ENCODE measurements at places on chromosomes 4 and X.

DNA sequence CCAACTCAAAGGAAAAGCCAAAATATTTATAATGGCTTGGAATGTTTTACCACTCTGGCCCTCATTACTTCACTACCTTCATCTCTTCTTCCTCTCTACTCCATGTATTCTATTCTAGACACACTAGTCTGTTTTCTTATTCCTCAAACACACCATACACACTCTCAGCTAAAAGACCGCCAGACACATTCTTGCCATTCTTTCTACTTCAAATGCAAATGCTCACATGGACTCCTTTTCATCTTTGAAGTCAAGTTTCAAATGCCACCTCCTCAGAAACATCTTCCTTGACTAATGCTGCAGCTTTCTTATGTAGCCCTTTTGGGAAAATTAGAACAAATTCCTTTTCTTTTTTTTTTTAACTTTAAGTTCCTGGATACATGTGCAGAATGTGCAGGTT is 412.9 kb upstream of the FMR1 start:
- DNase-seq: no peak

- no peak for DNase-seq
These were observed 95.7 kb downstream of the SH2D1A start for GRCh38 chrX:124441971-124442590.

DNA sequence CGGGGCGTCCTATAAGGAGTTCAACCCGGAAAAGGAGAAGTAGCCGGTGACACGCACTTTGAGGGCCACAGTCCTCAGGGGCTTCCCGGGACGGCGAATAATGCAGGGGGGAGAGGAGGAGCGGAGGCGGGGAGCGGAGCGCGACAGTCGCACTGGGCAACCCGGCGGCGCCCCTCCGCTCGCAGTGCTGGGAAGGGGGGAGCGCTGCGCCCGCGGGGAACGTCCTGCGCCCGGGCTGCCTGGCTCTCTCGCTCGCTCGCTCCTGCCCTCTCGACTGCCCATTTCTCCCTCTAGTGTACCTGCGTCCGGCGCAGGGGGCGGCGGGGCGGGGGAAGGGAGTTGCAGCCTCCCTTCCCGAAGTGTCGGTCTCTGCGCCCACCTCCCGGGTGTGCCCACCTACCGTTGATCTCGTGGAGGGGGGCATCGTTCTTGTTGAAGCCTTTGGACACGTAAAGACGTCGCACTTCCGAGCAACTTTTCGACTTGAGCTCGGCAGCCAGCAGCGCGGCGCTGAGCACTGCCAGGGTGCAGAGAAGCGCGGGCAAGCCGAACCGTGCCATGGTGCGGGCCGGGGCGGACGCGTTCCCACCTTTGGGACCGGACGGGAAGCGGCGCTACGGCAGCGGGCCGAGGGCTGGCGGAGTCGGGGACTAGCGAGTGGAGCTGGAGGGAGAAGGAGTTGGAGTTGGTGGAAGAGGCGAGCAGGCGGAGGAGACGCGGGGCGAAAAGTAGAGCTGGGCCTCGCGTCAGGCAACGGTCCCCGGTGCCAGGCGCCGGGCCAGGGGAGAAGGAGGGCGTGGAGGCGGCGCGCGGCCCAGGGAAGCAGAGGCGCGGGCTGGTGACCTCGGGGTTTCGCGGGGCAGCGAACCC is 648 bp downstream of the GPC4 start:
- no peak for DNase-seq

GRCh38 chr4:89681219-89681618 is 155.7 kb downstream of the SNCA start:
- DNase-seq: no peak

- no peak for DNase-seq
These were observed 29.4 kb downstream of the SASH3 start for GRCh38 chrX:129808829-129809796.

GRCh38 chr4:76823495-76823894 is 74.4 kb downstream of the SOWAHB start:
- no peak for DNase-seq

DNA sequence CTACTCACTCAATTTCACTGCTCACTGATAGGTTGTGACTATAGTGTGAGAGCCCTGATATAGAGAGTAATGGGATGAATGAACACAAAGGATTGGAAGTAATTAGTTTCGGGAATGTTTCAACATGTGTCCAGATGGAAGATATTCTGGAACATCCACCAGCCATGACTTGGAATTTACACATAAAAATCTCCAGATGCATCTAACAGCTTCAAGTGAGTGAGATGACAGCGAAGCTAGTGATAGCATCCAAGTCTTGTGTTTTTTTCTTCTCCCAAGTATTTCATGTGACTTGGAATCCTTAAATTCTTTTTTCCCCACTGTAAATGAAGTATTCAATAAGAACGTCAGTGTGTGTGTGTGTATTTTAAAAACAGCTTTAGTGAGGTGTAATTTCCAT is 82.1 kb downstream of the CLDN34 start:
- no peak for DNase-seq

GRCh38 chrX:7145454-7145853 is 2.1 kb upstream of the STS start:
- no peak for DNase-seq

DNA sequence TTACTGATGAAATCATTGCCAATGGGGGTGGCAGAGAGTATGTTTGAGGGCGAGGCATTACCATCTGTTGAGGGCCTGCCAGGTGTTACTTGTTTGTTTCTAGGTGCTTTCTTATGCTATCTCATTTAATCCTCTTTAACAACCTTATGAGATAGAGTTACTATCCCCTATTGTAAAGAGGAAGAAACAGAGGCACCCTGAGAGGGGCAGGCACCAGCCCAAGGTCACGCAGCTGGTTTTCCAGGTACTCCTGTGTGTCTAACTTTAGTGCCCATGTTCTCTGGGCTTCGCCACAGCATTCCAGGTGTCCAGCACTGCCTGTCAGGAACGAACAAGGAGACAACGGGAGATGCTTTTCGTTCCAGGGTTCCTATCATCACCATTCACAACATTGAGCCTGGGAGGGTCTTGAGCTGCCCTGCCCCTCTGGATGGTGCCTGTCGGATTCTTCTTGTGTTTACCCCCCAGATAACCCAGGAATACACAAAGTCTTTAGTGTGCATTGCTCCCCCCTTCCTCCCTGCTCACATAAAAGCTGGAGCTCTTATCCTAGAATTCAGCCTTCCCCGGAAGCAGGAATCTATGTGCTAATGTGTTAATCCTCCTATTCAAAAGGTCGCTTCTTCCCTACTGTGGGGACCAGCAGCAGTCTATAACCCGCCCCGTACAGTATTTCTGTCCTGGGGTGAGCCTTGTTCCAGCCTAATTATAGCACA is 24.9 kb upstream of the GPC4 start:
- DNase-seq: no peak

GRCh38 chr4:139144911-139145551 is 32.0 kb downstream of the ELF2 start:
- no peak for DNase-seq

DNA sequence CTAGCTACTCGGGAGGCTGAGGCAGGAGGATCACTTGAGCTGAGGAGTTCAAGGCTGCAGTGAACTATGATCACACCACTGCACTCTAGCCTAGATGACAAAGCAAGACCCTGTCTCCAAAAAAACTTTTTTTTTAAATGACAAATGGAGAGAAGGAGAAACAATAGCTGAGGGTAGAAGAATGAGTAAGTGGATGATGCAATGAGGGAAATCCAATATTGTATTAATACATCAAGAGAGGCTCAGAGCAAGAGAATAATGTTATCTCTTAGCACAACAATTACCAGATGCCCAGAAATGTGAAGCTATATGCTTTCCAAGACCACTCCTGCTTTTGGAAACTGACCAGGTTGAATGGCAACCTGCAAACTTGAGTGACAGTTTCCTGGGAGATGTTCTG is 19.9 kb upstream of the GPR173 start:
- no peak for DNase-seq

GRCh38 chr4:1305261-1305711 is 15.6 kb downstream of the MAEA start:
- DNase-seq: no peak

GRCh38 chr4:87911252-87911774 is 64.2 kb upstream of the SPP1 start:
- DNase-seq: no peak

GRCh38 chr4:83083925-83084475 is 30.5 kb downstream of the PLAC8 start:
- no peak for DNase-seq

DNA sequence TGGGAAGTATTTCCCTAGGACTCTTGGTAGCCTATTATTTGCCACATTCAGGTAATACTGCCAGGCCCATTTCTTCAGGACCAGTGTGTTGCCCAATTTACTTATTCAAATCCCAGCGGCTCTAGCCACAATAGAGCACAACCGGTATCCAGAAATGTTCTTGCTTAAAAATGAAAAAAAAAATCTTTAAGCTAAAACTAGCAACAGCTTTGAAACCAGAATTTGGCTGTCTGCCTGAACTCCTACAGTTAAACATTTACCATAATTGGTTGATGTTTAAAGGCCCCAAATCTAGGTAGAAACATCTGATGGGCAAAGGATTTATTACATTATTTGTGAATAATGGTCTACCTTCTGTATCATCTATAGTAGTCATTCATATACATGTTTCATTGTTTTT is 930 bp upstream of the SLITRK4 start:
- no peak for DNase-seq

DNA sequence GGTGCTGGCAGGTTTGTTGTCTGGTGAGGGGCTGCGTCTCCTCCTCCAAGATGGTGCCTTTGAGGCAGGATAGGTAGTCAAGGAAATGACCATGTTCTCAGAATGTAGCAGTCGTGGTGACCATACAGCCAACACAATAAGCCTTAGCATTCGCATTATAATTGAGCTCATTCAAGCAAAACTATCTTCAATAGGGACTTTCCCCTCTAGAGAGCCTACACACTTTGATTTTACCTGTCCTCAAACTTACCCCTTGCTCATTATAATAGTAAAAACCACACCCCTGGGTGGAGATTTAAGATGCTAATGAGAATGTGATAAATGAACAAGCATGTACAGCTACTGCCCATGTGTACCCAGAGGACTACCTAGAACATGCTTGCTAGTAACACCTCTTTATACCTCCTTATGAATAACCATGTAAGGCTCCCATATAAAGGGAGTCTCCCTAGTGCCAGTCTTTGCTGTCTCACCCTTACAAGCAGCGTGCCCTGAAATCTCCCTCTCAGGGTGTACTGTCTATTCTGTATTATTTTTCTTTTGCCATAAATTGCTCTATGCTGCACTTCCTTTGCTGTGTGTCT is 48.2 kb downstream of the FGFBP1 start:
- DNase-seq: no peak

- no peak for DNase-seq
These were observed 83.0 kb downstream of the LRP2BP start for GRCh38 chr4:185312699-185313098.

- DNase-seq: no peak
These were observed 22.5 kb downstream of the LETM1 start for GRCh38 chr4:1833307-1834046.

- no peak for DNase-seq
These were observed 557.7 kb downstream of the RAB28 start for GRCh38 chr4:12926189-12927066.

DNA sequence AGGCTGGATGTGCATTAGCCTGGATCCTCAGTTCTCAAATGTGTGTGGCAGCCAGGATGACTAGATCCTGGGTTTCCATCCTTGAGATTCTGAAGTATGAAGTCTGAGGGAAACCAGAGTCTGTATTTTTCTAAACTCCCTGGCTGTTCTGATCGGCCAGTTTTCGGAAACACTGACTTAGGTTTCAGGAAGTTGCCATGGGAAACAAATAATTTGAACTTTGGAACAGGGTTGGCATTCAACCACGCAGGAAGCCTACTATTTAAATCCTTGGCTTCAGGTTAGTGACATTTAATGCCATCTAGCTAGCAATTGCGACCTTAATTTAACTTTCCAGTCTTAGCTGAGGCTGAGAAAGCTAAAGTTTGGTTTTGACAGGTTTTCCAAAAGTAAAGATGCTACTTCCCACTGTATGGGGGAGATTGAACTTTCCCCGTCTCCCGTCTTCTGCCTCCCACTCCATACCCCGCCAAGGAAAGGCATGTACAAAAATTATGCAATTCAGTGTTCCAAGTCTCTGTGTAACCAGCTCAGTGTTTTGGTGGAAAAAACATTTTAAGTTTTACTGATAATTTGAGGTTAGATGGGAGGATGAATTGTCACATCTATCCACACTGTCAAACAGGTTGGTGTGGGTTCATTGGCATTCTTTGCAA is 67.6 kb downstream of the PDGFRA start:
- DNase-seq: no peak

DNA sequence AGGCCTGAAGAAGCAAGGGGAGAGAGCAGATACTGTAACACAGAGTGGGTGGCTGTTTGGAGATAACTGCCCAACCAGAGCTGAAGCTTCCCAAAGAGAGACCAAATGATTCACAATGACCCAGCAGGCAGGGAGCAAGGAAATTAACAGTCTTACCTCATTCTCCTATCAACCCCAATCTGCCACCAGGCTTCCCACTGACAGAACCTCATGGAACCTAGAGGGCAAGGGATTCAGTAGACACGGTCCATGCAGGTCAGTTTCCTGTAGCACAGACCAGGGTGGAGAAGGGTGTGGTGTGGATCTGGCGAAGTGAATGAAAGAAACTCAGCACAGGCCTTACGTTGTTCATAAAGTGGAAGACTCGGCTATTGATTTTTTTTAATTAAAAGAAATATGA is 60.7 kb upstream of the ALB start:
- DNase-seq: no peak

GRCh38 chr4:53240573-53240972 is 125.3 kb downstream of the SCFD2 start:
- no peak for DNase-seq

- no peak for DNase-seq
These were observed 47.2 kb downstream of the STARD8 start for GRCh38 chrX:68694435-68695205.

All from stimulated activated CD8-positive, alpha-beta memory T cell treated with anti-CD3 and anti-CD28 coated beads, Interleukin-2, amount 100 ng/mL, for 48 hours (primary cell).